ENCODE measurements at places on chromosomes 1 and 21.

DNA sequence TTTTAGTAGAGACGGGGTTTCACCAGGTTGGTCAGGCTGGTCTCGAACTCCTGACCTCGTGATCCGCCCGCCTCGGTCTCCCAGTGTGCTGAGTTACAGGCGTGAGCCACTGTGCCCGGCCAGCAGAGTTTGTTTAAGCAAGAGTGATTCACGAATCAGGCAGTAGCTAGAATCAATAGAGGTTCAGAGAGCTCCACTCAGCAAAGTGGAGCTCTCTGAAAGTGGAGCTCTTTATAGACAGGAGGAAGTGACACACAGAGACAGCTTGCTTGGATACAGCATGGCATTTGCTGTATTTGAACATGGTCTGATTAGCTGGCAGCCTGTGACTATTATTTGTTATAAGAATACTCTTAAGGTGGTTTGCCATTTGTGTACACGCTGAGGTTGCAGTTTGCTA is 27.1 kb upstream of the CD34 start:
- DNase-seq: no peak

GRCh38 chr1:74857676-74858075 is 124.7 kb downstream of the TYW3 start:
- no peak for DNase-seq

GRCh38 chr1:167301355-167301754 is 80.7 kb downstream of the POU2F1 start:
- no peak for DNase-seq

DNA sequence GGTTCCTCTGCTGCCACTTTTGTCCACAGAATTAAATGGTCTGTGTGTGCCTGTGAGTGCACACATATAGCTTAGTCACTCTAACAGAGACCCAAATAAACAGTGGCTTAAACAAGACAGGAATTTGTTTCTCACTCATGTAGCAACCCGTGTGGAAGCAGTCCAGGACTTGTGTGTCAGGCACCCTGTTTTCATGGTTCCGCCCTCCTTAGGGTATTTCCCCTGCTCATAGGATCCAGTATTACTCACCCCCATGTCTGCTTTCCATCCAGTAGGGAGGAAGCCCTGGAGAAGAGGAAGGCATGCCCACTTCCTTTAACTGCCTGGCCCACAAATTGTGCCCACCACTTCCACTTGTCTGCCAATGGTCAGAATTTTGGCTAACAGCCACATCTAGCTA is 41.3 kb upstream of the TACSTD2 start:
- no peak for DNase-seq

- DNase-seq: no peak
Measured at GRCh38 chr1:162755306-162755705, 35.2 kb upstream of the HSD17B7 start.

DNA sequence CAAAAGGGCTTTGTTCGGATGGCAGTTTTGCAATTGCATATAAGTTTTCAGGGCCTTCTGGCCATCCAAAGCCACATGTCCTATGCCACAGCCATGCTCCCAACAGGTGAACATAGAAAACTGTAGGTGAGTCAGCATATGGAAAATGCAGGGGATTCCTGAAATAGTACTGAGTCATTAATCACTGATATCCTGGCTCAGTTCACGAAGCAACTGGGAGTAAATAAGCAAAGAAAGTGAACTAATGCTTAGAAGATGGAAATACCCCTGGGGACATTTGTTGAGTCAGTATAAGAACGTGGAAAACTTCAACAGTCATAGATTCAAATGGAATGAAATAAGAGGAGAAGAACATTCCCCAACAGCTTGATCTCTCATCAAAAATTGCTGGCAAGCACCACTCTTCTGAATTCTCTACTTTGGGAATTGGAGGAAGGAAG is 148.9 kb upstream of the RUNX1 start:
- DNase-seq: no peak

DNA sequence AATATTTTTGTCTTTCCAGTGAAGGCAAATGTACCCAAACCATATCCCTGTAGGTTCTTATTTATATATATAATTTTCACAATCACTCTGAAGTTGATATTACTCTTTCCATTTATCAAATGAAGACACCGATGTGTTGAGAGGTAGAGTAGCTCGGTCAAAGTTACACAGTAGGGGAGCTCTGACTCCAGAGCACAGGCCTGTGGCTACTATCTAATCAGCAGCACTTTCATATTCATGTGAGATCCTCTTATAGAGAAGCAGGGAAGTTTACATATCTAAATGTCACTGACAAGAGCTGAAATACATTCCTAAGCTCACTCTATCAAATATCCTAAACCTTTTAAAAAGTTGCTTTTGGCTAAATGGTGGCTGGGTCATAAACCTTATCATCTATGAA is 241.1 kb upstream of the B3GALT2 start:
- no peak for DNase-seq

DNA sequence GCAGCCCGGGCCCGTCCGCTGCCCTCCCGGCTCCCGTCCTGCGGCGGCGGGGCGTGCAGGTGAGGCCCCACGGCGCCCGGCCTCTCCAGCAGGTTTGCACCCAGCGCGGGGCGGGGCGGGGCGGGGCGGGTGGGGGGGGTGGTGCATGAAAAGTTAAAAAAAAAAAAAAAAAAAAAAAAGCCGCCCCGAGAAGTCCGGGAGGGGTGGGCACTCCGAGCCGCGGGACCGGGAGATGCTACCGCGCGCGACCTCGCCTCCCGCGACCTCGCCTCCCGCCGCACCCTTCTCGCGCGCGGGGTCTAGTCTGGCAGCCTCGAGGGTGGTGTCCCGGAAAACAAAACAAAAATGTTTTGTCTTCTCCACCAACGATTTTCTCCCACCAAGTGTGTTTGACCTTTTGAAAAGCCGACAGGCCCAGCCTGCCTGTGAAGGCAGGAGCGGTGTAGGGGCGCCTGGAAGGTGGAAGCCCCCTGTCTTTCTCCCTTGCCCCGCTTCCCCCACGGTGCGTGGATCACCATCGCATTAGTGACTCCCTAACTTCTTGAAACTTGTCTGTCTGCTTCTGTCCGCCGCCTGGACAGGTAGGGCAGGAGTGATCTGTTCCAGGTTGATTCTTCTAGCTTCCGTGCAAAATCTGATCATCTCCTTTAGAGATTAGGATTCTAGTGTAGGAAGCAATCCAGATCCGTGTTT is 569 bp downstream of the RCAN3 start:
- no peak for DNase-seq

- no peak for DNase-seq
Measured at GRCh38 chr1:67792741-67793458, 40.4 kb downstream of the GNG12 start.

GRCh38 chr1:24454673-24455072 is 39.1 kb downstream of the NIPAL3 start:
- DNase-seq: no peak
